ENCODE measurements at places on chromosomes 1 and 21.

- DNase-seq = no peak
Observed at GRCh38 chr21:35025206-35026152, 23.6 kb downstream of the RUNX1 start.

DNA sequence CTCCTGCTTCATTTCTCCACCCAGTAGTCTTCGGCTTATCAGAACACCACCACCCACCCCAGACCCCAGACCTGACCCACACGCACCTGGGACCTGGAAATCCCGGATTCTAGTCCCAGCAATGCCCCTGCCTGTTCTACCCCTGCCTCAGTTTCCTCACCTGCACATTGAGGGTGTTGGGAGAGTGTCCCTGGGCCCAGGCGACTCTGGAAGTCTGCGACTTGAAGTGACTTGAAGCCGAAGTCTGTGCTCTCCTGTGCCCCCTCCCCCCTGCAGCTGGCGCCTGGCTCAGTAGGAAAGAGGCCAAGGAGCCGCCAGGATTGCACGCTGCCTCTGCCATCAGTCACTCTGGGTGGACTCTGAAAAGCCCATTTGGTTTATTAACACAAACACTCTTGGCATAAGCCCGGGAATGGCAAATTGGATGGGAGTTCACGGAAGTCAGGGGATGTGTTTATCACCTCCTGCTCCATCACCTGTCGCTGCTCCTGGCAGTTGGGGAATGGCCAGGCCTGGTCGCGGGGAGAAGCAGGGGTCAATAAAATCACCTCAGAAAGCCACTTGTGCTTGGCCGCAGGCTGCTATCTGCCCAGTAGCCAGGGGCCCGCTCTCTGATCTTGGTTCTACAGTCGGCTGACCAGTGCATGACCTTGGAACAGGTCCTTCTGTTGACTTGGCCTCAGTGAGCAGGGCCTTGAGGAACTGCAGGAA is 132.7 kb downstream of the ACTL8 start:
- DNase-seq = no peak

DNA sequence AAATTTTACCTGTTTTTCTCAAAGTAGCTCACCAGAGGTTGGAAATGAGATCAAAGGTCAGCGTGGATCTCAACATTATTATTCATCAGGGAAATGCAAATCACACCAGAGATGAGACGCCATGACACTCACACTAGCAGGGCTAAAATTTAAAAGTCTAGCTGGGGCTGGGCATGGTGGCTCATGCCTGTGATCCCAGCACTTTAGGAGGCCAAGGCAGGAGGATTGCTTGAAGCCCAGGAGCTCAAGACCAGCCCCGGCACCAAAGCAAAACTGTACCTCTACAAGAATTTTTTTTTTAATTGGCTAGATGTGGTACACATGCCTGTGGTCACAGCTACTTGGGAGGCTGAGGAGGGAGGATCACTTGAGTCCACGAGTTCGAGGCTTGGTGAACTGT is 41.4 kb upstream of the PCBP3 start:
- no peak for DNase-seq

GRCh38 chr1:7281821-7282220 is 489.3 kb upstream of the VAMP3 start:
- DNase-seq = no peak

DNA sequence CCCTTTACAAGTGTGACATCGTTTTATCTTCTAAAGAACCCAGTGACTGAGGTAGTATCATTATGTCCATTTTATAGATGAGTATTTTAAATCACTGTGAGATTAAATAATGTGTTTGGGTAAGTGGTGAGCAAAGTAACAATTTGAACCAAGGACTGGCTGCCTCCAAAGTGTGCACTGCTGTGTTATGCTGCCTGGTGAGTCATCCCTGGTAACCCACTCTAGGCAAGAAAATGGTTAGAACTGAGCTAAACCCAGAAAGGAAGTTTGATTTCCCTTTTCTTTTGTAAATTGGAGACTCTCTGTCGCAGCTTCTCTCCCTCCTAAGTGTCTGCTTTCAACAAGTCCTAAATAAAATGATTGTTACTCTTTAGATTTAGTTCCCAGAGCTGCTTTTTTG is 342.8 kb upstream of the KAZN start:
- DNase-seq = no peak

DNA sequence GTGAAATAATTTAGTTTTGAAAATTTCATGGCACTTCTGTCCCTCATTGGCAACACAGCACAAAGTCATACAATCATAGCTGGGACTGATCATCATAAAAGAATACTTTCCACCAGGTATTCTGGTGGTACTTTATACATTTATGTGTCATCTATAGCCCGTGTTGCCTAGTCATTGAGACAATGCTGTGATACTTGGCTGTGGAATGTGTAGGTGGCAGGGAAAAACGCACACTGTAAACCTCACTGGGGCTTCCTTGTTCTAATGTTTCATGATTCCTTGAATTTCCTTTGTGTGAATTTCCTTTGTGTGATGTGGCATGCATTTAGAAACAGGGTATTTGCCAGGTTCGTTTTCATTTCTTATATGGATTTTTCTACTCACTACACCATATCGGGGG is 118.3 kb downstream of the FMN2 start:
- no peak for DNase-seq

DNA sequence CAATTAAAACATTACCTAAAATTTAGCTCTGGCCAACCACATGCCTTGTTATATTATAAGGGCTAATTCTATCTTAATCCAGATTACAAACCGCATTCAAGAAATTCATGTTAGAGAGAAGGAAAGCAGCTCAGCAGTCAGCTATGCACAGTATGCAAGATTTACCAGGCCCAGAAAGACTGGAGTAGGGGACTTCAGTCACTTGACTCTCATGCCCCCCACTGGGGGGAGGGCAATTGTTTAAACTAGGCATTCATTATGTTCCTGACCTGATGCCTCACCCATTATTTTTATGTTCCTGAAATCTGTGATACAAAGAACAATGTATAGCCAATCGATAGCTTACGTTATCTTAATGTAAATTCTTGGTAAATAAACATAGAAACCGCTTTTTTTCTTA is 96.9 kb downstream of the ZNF644 start:
- DNase-seq = no peak

- peak; percentile 61 for DNase-seq
Observed at GRCh38 chr21:41121785-41122415, 46.1 kb upstream of the BACE2 start.

Data from activated CD4-positive, alpha-beta T cell treated with anti-CD3 and anti-CD28 coated beads for 24 hours (primary cell).